ENCODE measurements at places on chromosomes 6 and 20.

DNA sequence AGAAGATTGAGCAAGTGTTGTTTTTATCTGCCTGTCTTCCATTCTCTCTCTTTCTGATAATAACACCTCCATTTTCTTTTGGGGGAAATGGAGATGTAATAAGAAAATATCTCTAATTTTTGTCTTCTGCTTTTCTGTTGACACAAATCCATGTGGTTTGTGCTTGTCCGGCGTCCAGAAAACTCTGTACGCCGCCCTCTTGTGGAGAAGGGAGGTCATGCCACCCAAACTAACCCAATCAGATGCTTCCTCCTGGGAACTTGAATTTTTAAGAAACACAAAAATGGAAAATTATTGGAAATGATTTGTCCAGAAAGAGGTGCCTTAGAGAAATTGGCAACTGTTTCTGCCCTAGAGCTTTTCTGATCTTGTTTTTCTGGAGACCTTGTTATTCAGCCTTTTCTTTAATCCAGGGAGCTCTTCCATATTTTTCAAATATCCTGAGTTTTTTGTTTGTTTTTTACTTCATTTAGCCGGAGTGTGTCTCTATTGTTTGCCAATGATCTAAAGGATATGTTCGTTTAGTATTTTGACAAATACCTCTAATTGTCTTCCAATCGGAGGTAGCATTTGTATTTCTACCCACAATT is 17.8 kb upstream of the FNDC1 start:
- DNase-seq: peak; percentile 26

DNA sequence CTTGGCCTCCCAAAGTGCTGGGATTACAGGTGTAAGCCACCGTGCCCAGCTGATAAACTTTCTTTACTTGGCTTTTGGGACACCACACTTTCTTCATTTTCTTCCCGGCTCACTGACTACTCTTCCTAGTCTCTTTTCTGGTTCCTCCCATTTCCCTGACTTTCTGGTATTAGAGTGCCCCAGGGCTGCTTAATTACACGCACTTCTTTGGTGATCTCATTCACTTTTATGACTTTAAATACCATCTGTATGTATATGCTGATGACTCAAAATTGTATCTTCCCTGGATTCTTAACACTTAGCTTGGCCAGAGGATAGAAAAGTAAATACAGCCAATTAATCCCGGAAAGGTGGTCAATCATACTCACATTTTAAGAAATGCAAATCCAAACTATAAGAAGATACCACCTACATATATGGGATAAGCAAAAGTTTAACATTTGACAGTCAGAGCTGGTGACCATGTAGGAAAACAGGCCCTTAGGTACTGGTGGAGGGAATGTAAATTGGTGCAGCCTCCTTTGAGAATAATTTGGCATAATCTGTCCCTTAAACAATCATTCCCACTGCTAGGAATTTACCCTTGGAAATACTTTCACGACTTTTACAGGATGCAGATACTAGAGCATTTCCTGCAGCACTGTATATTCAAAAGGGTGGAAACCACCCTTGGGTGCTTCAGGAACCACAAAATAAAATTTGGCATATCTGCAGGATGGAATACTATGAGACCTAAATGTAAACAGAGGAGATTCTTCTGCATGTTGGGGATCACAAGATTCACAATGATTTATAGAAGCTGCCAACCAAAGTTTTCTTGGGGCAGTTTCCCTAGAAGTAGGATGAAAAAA is 9.4 kb upstream of the NANP start:
- no peak for DNase-seq

DNA sequence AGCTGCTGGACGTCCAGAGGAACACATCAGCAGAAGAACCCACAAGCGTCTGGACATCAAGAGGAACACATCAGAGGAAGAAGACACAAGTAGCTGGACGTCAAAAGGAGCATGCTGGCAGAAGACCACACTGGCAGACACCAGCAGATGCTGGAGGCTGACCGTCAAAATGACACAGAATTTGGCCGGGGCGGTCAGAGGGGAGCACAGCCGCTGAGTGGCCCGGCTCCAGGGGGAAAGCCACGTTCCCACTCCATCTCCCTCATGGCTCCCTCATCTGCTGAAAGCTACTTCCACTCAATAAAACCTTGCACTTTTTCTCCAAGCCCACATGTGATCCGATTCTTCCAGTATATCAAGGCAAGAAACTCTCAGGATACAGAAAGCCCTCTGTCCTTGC is 283.6 kb downstream of the PTPRT start:
- no peak for DNase-seq

- DNase-seq: no peak
These were observed 1.1 kb downstream of the EIF2S2 start for GRCh38 chr20:34110745-34111641.

DNA sequence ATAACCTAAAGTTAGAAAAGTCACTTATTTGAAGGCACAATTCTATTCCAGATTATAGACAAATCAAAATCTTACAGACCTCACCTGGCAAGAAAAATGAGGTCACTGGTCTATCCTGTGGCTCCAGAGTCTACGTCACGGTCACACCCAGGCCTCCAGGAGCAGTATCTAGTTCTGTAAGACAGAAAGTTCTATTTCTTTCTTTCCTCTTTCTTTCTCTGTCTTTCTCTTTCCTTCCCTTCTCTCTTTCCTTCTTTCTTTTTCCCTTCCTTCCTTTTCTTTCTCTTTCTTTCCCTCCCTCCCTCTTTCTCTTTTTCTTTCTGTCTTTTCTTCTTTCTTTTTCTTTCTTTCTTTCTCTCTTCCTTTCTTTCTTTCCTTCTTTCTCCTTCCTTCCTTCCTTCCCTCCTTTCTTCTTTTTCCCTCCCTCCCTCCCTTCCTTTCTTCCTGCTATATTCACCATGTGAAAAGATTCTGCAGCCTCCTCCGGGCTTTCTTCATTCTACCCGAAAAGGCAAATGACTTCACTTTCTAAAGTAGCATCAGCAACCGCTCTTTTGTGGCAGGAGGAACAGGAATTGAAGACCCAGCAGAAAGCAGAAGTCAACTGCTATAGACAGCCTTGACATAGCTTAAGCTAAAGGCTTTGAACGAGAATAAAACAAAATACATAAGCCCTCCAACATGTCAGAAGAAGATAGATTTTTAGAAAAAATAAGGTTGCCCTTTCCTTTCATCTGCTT is 83.9 kb upstream of the SIRPG start:
- DNase-seq: no peak

DNA sequence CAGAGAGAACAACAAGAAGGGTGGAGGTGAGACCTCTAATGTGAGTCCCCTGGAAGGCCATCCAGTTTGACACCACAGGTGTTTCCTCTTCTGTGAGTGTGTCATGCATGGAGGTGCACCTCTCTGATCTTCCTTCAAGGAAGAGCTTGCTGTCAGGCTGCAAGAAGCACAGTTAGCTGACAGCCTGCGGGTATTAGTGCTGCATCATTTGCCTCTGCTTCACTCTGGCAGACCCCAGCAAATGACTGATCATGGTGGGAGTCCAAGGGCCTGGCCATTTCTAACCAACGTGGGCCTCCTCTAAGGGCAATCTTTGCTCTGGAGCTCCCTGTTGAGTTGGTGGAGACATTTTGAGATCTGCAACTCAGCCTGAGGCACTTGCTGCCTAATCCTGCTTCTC is 206.3 kb downstream of the EPHA7 start:
- DNase-seq: no peak

GRCh38 chr6:3013486-3013885 is 13.8 kb downstream of the NQO2 start:
- no peak for DNase-seq
